ENCODE measurements at places on chromosomes 11 and 22. TPM values are rescaled to one million over a fixed set of nuclear protein-coding genes. Genes with fewer than 3 reads are reported as not detected.

DNA sequence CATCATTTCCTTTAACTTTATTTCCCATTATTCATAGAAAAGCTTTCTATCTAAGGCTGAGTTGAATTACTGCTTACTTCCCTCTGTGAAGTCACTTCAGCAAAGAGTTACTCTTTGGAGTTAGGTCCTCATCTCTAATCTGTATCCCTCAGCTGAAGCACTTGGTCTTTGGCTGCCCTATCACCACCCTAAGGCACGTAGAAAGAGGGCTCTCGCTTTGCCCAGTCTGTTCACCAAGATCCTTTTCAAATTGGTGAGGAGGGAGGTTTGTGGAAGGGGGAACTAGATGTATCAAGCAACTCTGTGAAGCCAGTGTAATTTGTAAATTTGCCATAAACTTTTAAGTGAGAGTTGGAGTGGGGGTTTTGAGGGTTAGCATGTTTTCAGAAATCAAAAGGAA lies 43.4 kb downstream of the PAX6 start:
- DNase-seq, result no peak

DNA sequence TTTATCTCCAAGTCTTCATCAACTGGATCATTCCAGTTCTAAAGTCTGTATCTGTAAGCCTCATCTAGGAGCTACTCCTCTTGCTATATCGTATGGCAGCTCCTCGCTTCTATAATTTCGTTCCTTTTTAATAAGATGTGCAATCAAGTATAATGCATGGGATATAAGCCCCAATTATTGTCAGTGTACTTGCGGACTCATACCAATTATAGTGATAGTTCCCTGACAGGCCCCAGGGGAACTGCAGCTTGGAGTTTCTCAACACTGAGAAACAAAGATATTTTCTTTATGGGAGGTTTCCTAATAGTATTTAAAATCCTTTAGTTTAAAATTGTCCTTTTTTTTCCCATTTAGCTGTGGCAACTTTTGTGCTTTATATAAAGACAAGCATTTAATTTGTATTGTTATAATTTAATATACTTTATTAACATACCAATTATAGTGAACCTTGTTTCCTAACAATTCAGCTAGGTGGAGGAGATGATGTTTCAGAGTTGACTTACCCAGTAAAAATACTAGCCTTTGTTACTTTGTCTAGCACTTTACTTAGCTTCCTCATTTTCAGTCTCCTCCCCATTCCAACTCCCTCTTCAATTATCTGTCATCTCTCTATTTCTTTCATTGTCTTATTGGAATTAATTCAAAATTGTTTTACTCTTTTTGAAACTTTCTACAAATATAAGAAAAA lies 25.3 kb upstream of the DDX17 start:
- no peak for DNase-seq

The RBM4 gene
- polyA plus RNA-seq, result 258 TPM

The TRIM51 gene
- polyA plus RNA-seq, result not detected

GRCh38 chr11:60960405-60960804 lies 8.4 kb upstream of the SLC15A3 start:
- no peak for DNase-seq

The LIPT2 gene
- 12.3 TPM for polyA plus RNA-seq

DNA sequence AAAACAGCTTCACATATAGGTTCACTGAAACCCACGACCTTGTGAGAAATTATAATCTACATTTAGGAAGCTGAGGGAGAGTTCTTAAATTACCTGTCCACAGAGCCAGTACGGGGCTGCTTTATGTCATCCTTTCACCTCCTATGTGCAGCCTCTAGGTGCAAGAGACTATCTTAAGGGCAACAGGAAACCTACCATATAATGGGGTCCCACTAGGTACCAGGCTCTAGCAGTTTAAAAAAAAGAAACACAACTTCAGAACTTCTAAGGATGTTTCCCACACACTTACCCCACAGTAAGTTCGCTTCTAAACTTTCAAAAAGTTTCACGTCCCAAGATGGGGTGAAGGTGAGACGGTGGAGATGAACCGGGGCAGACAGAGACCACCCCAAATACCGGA lies 573 bp downstream of the STK33 start:
- DNase-seq, result no peak

DNA sequence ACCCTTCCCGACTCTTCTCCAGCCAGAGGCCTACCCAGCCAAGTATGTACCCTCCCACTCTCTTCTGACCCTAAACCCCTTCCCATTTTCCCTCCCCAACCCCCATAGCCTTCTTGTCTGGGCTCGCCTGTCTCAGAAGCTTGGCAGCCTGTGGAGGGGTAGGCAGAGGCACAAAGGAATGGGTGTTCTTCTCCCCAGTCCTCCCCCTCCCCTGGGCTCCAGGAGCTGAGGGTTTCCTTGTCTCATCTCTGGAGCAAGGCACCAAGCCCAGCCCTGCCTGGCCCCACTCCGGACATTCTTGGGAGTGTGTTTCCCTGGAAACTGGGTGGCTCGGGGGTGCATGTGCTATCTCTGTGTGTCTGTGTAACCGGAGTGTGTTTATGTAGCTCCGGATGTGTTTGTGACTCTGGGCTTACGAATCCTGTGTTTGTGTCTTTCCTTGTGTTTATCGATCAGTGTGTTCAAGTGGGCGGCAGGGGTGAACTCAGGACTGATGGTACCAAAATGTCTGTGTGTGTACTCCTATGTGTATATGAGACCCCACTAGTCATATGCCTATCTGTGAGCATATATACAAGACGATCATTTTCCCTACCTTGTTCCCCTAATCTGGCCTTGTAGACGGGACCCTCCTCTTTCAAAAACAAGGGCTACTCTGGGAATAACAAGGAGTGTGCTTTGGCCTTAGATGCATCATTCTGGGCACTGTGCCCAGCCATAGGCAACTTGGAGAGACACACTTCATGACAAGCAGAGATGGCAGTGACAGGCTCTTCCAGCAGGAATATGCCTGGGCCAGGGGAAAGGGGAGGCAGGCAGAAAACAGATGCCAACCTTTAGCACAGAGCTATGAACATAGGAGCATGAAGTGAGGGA lies 10.9 kb downstream of the PHLDB1 start:
- DNase-seq, result no peak

DNA sequence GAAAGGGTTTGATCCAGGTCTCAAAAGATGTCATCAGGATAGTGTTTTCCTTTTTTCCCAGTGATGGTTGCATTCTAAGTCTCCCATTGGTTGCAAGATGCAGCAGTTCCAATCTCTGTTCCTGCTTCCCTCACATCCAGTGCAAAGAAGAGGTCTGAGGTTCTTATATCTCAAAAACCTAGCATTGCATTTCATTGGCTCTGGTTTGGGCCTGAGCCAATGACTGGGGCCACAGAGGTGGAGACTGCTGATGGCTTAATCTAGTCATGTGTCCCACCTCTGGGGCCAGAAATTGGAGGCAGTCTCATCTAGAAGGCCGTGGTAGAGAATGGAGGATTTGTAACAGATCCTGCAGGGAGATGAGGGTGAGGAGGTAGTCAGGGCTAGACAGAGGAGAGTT lies 13.2 kb upstream of the MICAL2 start:
- DNase-seq, result no peak

DNA sequence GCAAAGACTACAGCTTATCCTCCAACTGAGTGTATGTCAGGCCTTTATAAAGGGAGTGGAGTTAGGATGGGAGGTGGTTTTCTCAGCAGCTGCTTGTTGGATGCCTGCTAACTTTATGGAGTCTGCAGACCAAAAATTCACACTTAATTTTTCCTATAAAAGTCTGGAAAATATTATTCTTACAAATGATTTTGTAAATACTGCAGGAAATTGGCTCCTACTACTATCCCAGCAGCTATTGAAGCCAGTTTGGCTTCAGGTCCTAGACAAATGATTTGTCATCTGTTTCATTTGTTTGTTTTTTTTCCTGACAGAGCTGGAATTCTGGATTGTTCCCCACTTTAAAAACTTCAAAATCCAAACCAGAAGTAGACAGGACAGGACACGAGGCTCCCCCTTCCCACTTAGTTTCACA lies 292.5 kb downstream of the TMEM135 start:
- DNase-seq, result no peak

The BRSK2 gene
- 0.90 TPM for polyA plus RNA-seq

The RAPSN gene
- not detected for polyA plus RNA-seq

GRCh38 chr11:61616434-61616833 lies 35.6 kb upstream of the SYT7 start:
- DNase-seq, result no peak

The LRRC56 gene
- 3.5 TPM for polyA plus RNA-seq

The C11orf91 gene
- polyA plus RNA-seq, result not detected

DNA sequence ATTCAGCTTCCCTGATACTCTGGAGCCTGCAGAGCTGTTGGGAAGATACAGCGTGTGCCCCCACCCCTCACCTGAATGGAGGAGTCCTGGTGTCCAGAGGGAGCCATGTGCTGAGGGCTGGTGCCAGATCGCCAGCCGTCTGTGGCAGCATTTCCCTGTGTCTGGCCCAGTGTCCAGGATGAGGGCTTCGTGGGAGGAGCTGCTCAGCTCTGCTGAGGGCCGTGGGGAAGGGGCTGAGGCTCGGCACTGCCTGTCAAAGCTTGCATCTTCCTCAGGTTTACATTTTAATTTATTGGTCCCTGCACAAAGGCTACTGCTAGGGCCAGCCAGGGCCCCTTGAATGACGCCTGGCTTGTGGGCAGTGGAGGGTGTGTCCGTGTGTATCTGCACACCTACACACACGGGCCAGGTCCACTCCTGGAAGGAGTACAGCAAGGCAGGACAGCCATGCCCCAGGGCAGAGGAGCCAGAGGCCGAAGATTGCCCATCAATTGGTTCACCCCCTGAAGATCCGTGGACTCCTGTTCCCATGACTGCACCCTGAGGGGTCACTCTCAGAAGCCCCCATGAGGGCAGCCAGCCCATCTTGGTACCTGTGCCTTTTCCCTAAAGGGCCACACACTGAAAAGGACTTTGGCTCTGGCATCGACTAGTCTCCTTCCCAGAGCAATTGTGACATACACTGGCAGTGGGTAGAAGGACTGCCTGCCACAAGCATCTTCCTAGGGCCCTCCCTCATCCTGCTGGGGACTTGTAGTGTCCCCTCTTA lies 107.7 kb upstream of the PARVA start:
- no peak for DNase-seq

DNA sequence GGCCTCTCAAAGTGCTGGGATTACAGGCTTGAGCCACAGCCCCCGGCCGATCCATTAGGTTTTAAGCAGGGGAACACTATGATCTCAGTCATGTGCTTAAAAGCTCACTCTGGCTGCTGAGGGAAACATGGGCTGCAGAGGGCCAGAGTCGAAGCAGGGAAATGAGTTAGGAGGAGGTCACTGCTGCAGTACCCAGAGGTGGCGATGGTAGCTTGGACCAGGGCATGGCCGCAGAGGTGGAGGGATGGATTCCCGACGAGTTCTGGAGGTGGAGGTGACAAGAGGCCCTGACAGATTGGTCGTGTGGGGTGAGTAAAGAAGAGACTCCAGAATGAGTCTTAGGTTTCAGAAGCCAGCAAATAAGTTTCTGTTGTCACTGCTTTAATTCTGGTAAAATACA lies 54.4 kb upstream of the INCENP start:
- no peak for DNase-seq

The FOLH1 gene
- polyA plus RNA-seq, result 21.4 TPM

GRCh38 chr11:21564095-21564494 lies 628.8 kb upstream of the ANO5 start:
- DNase-seq, result no peak

The SMTNL1 gene
- 0.47 TPM for polyA plus RNA-seq

GRCh38 chr22:26777156-26777801 lies 119.9 kb downstream of the MIAT start:
- DNase-seq, result no peak

DNA sequence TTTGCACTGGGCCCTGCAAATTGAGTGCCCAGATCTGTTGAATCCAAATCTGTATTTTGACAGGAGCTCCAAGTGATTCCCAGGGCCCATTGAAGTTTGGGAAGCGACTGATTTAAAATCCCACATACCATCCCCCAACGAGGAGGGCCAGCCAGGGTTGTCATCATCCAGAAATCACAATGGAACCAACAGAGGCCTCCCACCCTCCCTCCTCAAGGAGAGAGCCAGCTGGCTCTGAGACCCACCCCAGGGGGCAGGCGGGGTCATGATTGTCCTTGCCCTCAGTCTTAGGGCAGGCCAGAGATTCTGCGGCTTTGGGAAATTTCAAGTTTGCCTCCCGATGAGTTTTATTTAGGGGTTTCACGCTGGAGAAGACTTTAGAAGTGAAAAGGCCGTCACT lies 358.2 kb downstream of the MN1 start:
- DNase-seq, result no peak

GRCh38 chr22:36274531-36274930 lies 21.6 kb downstream of the APOL1 start:
- no peak for DNase-seq

The OR5L1 gene
- polyA plus RNA-seq, result not detected

GRCh38 chr22:21945453-21946261 lies 7.0 kb downstream of the PPM1F start:
- DNase-seq, result no peak

The PKDREJ gene
- polyA plus RNA-seq, result 0.55 TPM

- DNase-seq, result no peak
Observed at GRCh38 chr11:12414611-12415010, 37.2 kb downstream of the PARVA start.

DNA sequence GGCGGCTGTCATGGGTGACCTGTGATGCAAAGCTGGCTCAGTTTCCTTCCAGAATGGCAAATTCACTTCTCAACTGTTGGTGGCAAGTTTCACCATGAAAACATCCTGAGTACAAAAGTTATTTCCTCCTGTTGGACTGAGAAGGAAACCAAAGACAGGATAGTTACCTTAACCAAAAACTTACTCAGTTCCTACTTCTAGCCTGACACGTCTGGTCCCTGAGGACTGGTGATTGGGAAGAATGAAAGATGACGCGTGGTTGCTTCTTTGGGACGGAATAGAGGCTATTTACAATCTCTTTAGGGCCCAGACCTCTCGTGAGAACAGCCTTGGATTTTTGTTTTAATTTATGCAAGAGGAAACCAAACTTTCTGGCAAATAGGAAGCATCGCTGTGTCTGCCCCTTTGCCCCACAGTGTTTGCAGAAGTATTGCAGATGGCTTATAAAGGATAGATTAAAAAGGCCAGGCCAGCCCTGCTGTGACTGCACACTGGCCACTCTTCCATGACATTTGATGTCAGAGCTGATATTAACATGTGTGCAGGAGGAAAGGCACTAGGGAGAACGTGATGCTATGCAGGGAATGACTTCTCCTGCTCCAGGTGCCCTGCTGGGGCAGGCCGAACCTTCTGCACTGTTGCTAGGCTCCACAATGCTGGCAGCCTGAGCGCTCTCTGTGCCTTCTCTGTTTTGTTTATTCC lies 7.6 kb downstream of the VPS26B start:
- DNase-seq, result no peak

The TMEM151A gene
- not detected for polyA plus RNA-seq

DNA sequence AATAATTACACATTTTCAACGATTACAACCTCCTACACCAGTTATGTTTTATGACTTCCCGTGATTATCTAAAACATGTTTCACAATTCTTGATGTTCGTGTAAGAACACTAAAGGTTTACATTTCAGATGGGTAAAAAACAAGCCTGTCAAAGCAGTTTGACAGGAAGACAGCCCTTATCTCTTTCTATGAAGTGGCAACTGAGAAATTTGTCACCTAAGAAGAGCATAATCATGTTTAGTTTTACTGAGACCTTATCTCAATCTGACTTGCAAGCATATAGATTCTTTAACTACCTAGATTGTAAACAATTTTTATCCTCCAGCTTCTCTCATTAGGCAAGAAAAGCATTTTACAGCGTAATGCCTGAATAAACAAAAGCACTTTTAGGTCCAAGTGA lies 218.4 kb upstream of the ZBED5 start:
- DNase-seq, result no peak
